ENCODE measurements at places on chromosomes 1 and 21.
A peak's percentile ranks its signal among the peaks of the same experiment; 100 is the strongest.

DNA sequence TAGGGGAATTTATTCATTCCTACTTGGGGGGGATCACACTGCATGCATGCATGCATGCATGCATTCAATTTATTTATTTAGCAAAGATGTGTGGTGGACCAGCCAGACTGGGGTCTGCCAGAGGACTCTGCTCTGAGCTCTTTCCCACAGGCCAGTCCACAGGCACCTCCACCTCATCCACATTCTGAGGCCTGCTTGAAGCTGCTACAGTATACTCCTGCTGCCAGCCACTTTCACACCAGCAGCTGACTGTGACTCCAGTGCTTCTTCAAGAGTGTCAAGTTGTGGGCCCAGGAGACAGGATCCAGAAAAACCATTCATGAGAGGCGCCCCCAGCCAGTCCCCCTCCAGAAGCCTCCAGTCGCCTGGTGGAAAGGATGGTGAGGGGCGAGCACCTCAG, 30.9 kb downstream of the SSBP3 start:
- no peaks in the 10 kb centered on the region for H3K27me3 ChIP-seq
- H3K4me1 ChIP-seq, result peaks cover 22% of the 10 kb centered on the region

DNA sequence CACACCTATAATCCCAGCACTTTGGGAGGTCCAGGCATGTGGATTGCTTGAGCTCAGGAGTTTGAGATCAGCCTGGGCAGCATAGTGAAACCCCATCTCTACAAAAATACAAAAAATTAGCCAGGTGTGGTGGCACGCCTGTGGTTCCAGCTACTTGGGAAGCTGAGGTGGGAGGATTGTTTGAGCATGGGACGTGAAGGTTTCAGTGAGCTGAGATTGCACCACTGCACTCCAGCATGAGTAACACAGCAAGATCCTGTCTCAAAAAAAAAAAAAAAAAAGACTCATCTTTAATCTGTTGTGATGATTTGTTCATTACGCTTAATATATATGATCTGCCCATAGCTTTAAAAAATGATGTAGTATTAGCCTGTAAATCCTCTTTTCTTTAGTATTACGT, 44.0 kb downstream of the OR10J1 start:
- H3K4me1 ChIP-seq, result no peaks in the 10 kb centered on the region
- H3K4me3 ChIP-seq, result no peak overlapping the region
- no peak overlapping the region for H3K27ac ChIP-seq
- no peaks in the 10 kb centered on the region for H3K36me3 ChIP-seq

DNA sequence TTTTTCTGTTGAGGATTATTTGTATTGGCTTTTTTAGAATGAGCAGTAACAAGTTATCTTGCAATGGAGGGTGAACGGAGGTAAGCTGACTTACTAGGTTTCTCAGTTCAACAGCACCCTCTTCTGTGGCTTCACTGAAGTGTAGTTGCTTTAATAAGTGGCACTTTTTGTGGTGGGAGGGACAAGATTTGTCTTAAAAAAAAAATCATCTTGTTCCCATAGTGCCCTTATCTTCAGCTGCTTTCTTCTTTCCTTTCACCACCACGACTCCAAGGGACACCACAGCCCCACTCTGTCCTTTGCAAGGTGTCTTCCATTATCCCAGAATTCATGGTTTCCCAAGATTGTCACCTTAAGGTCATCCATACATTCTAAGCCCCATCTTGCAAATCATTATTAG, 92.9 kb downstream of the PIGK start:
- H3K4me1 ChIP-seq, result peaks cover 8% of the 10 kb centered on the region

DNA sequence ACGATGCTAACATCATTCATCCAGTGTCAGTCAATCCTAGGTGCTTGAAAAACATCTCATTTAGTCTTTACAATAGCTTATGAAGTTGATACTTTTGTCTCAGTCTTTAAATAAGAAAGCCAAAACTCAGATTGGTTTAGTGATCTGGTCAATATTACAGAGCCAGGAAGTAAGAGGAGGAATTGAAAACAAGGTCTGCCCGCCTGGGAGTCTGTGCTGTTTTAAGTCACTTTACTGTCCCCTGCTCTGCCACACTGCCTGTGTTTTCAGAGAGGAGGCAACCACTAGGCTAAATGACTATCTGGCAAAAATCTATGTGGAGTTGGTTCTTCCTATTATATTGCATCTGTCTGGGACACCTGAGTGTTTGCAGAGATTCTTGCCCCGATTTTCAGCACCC, 62.3 kb downstream of the ST6GALNAC3 start:
- no peaks in the 10 kb centered on the region for H3K27me3 ChIP-seq
- no peaks in the 10 kb centered on the region for H3K4me1 ChIP-seq
- H3K4me3 ChIP-seq, result no peak overlapping the region
- H3K27ac ChIP-seq, result no peak overlapping the region

- no peaks in the 10 kb centered on the region for H3K4me1 ChIP-seq
- peaks cover 6% of the 10 kb centered on the region for H3K36me3 ChIP-seq
- no peak overlapping the region for H3K4me3 ChIP-seq
- H3K27ac ChIP-seq, result no peak overlapping the region
Measured at GRCh38 chr21:29523646-29524045, 224.9 kb downstream of the BACH1 start.

DNA sequence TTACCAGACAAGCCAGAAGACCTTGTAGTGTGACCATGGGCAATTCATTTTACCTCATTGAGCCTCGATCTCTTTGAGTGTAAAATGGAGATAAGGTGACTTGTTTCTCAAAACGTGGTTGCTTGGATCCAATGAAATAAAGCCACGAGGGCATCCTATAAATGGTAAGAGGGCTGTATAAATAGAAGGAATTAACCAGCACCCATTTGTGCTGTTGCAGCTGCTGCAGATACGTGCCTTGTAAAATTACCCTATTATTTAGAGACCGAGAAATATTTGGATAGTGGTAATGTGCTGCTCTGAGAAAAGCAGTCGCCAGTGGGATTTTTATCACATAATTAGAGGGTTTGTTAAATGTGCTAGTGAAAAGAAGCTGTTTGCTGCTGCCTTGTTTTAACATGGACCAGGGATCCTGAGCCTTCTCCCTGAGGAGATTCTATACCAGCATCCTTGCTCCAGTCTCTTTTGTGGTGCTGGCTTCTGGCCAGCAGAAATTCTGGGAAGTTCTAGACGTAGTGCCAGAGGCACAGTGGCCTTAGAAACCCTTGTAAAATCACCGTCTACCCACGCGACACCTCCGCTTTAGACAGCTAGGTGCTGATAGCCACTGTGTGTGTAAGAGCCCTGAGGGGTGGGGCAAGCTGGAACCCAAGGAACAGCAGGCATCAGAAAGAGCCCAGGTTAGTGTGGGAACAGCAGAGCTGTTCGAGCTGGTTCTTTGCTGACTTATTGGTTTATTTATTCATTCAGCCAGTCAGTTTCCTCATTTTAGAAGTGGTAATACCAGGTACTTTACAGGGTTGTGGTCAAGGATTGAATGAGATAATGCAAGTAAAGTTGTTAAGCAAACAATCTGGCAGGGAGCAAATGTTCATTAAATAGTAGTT, 137.5 kb downstream of the NOS1AP start:
- no peak overlapping the region for H3K27ac ChIP-seq
- no peaks in the 10 kb centered on the region for H3K4me1 ChIP-seq
- H3K27me3 ChIP-seq, result no peaks in the 10 kb centered on the region

GRCh38 chr1:230028602-230029223, 38.3 kb upstream of the GALNT2 start:
- DNase-seq, result no peak
- no peak overlapping the region for H3K4me3 ChIP-seq
- no peak overlapping the region for H3K27ac ChIP-seq
- H3K36me3 ChIP-seq, result no peaks in the 10 kb centered on the region
- H3K4me1 ChIP-seq, result peaks cover 14% of the 10 kb centered on the region
- no peaks in the 10 kb centered on the region for H3K27me3 ChIP-seq

DNA sequence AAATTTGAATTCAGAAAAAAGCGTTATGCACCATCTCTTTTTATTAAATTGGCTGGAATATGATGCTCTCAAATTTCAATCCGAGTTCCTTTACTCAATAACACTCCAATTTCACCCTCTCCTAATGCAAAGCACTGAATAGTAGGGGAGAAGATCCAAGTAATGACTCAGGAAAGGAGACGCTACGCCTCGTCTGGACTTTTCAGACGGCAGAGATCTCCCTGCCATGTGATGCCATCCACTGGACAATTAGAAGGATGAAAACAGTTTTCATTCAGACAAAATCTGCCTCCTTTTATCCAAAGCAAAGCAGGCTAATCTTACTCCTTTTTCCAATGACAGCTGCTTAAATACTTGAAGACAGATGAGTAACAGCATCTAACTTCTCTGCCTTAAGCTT, 242.4 kb upstream of the GREM2 start:
- DNase-seq, result no peak
- no peaks in the 10 kb centered on the region for H3K36me3 ChIP-seq
- no peaks in the 10 kb centered on the region for H3K4me1 ChIP-seq
- no peaks in the 10 kb centered on the region for H3K27me3 ChIP-seq
- no peak overlapping the region for H3K4me3 ChIP-seq
- no peak overlapping the region for H3K27ac ChIP-seq

DNA sequence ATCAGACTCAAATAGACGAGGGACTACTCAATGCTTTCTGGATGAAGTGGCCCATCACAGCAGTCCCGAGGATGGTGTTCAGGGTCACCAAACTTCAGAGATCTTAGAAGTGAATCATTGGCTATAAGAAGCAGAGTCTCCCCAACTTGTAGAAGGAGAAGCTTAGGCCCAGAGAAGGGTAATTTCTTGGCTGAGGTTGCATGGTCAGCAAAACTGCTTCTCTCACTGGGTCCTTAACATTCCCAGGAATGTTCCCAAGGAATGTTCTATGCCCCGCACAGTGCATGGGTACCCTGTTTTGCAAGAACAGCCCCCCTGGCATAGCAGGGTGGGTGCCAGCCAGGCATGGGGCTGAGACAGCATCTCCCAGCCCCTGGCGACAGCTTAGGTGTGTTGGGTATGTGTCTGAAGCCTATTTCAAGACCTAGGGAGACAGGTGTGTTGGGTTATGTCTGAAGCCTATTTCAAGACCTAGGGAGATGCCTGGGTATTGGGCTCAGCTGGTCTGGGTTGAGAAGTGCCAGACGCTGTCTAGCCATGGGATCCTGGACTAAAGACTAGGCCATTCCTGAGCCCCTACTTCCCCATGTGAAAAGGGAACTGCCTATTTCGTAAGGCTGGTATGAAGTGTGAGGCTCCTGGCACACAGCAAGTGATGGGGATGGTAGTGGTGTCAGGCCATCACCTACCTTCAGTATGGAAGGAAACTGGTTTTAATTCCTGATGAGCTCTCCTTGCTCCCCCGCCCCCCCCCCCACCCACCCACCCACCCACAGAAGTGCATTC, 26.1 kb downstream of the PADI6 start:
- peak; percentile 84 for DNase-seq
- H3K27ac ChIP-seq, result peak overlapping the region; percentile 62
- no peak overlapping the region for H3K4me3 ChIP-seq

GRCh38 chr1:2928366-2929325, 92.6 kb upstream of the ACTRT2 start:
- no peak overlapping the region for H3K27ac ChIP-seq
- peaks cover 13% of the 10 kb centered on the region for H3K4me1 ChIP-seq
- H3K27me3 ChIP-seq, result no peaks in the 10 kb centered on the region
- H3K36me3 ChIP-seq, result no peaks in the 10 kb centered on the region
- no peak for DNase-seq
- H3K4me3 ChIP-seq, result no peak overlapping the region

- H3K27me3 ChIP-seq, result no peaks in the 10 kb centered on the region
- H3K4me1 ChIP-seq, result no peaks in the 10 kb centered on the region
- no peaks in the 10 kb centered on the region for H3K36me3 ChIP-seq
- no peak overlapping the region for H3K27ac ChIP-seq
Measured at GRCh38 chr1:56934430-56935060, 31.3 kb downstream of the C8B start.

DNA sequence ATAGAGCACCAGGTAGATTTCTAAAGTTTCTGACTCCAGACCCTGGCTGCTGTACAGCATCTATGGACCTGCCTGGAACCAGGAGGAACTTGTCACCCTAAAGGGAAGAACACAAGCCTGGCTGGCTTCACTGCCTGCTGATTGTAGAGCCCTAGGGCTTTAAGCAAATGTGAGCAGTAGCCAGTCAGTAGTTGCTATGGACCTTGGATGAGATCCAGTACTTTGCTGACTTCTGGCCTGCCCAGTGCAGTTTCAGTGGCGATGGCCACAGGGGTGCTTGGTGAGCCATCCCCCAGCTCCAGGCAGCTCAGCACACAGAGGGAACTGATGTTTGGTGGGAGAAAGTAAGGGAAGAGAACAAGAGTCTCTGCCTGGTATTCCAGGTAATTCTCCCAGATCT, 68.4 kb downstream of the ATP6V1G3 start:
- H3K4me3 ChIP-seq, result no peak overlapping the region
- no peak overlapping the region for H3K27ac ChIP-seq
- H3K27me3 ChIP-seq, result no peaks in the 10 kb centered on the region
- H3K4me1 ChIP-seq, result no peaks in the 10 kb centered on the region
- no peak for DNase-seq

DNA sequence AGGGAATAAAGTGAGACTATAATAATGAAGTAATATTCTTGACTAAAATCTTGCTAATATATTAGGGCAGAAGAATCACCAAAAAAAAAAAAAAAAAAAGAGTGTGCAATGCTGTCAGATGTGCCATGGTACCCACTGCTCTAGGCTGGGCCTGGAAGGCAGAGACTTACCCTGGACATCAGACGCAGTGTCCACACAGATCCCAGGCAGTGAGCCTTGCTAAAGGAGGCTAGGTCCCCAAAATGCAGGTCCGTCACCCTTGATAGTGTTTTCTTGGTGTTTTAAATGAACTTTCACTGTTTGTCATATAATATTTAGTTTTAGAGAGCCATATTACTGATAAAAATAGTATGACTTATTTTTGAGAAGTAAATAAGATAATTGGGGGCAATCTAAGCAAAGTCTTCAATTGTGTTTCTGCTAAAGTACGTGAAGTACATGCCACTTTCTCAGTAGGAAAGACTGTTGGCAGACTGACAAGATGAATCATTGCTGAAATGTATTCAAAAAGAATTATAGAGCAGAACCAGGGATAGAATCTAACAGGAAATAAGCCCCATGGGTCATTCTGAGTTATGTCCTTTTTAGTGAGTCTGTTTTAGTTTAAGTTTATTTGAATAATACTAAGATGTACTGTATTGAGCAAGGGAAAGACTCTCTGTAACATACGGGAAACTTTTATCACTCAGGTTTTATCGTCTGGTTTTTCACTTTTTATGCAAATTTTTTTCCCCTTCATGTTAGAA, 74.6 kb upstream of the PDC start:
- peaks cover 11% of the 10 kb centered on the region for H3K4me1 ChIP-seq
- H3K4me3 ChIP-seq, result no peak overlapping the region
- H3K27me3 ChIP-seq, result no peaks in the 10 kb centered on the region
- peak; percentile 2 for DNase-seq

GRCh38 chr1:243594455-243594854, 255.6 kb downstream of the AKT3 start:
- peaks cover 4% of the 10 kb centered on the region for H3K4me1 ChIP-seq
- H3K27ac ChIP-seq, result no peak overlapping the region
- H3K4me3 ChIP-seq, result no peak overlapping the region
- no peaks in the 10 kb centered on the region for H3K27me3 ChIP-seq
- DNase-seq, result no peak

DNA sequence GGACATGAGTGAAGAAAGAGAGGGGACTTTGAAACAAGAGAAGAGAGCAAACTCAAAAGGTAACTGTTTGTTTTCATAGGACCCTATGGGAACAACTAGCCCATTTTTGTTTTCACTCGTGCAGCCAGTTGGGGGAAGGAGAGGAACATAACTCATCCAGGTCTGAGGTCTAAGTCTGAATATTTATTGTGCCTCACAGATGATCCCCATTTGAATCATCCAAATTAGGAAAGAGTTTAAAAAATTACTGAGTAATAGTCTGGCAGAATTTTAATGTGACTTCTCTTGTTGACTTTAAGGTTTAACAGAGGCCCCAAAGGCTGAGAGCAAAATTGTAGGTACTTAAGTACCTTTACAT, 10.4 kb upstream of the TSPAN2 start:
- H3K36me3 ChIP-seq, result no peaks in the 10 kb centered on the region
- peak overlapping the region; percentile 96 for H3K27ac ChIP-seq
- peak overlapping the region; percentile 97 for H3K4me3 ChIP-seq
- H3K27me3 ChIP-seq, result no peaks in the 10 kb centered on the region

Data from CD14-positive monocyte (primary cell).